Activated CD4-positive, CD25-positive, alpha-beta regulatory T cell (primary cell): ENCODE measurements at places on chromosomes 3 and 15.

- DNase-seq, result no peak
Observed at GRCh38 chr3:160381470-160381869, 17.6 kb downstream of the IFT80 start.

DNA sequence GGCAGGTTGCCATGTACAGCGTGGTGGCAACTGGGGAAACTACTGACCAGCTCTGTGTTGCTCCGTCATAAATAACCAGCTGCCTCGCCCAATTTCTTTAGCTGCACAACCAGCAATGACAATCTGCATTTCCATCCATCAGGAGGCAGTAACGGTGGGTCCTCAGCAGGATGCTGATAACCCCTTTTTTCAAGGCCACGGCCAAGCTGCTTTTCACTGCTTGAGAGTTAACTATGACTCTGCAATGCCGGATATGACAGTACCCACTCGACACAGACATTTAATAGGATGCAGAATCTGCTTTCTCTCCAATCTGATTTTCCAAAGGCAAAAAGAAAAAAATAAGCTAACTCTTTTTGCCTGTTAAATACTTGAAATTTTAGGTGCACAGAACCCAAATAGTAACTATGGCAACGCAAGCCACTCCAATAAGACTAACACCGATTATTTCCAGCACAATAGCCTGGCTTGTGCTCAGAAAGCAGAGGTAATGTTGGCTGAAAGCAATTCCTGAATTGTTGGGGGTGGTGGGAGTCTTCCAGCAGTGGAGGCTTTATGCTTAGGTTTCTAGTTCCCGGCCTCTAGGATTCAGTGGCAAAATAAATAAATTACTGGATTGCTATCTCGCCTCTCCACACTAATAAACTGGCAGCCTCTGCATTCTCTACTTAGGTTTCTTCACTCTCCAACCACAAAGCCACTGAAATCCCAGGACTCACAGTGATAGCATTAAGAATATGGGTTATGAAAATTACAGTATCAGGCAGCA is 31.2 kb upstream of the SRGAP3 start:
- DNase-seq, result no peak

DNA sequence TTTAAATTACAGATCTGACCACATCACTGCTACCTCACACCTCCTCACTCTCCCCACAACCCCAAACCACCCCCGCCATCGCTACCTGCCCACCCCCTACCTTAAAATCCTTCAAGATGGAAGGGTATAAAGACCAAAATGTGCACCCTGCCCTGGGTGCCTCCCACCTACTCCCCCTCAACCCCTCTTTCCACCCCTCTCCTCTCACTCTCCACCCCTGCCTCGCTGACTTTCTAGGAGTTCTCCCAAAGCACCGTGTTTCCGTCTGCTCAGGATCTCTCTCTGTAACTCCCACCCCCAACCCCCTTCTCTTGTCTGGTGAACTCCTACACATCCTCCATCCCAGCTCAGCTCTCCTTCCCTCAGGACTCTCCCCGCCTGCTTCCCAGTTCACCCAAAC is 69.1 kb downstream of the MEGF11 start:
- no peak for DNase-seq

- no peak for DNase-seq
Observed at GRCh38 chr3:65907232-65908130, 131.2 kb downstream of the MAGI1 start.

DNA sequence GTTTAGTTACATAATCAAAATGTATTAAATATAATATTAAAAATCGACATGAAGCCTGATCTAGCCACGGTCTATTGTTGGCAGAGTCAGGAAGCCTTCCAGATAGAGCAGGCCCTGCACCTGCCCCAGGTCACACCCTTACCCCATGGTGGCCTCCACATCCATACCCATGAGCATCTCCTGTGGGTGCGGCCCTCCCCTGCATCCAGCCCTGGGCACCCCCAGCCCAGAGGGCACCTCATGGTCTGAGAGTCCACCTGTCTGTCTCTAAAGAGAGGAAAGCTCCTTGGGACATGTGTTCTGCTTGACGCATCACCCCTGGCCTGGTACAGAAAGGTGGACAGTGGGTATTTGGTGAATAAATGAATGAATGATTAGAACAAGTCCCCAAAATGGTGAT is 37.2 kb upstream of the CSPG4 start:
- no peak for DNase-seq
